ENCODE measurements at places on chromosomes 1 and 21. TPM values are rescaled to one million over a fixed set of nuclear protein-coding genes. Genes with fewer than 3 reads are reported as not detected.

Gene MOV10
- total RNA-seq: 13.8 TPM

Gene SLC30A1
- 8.0 TPM for total RNA-seq

Gene B3GALT5
- not detected for total RNA-seq

Gene PRR9
- not detected for total RNA-seq

Gene CCT3
- 325 TPM for total RNA-seq

Gene ADAM30
- not detected for total RNA-seq

DNA sequence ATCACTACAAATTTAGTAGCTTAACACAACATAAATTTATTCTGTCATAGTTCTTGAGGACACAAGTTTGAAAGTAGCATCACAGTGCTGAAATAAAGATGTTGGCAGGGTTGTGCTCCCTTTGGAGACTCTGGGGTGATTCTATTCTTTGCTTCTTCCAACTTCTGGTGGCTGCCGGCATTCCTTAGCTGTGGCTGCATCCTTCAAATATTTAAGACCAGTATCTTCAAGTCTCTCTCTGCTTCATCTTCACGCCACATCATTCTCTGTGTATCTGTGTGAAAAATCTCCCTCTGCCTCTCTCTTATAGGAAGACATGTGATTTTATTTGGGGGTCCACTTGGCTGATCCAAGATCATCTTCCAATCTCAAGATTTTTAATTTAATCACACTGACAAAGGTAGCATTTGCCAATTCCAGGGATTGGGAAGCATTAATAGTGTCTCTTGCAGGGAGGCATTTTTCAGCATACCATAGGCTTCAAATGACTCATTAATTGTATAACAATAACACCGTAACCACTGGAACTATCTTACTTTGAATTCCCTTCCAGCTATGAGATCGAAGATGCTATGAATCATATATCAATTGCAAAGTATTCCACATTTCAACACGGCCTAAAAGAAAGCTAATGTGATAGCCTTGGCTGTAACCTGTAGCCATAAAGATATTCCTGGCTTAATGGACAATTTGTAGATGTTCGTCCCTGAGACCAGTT, 74.6 kb downstream of the DPT start:
- no peak overlapping the region for H3K27ac ChIP-seq
- H3K27me3 ChIP-seq: no peaks in the 10 kb centered on the region
- H3K4me3 ChIP-seq: no peak overlapping the region
- no peak for DNase-seq
- H3K36me3 ChIP-seq: no peaks in the 10 kb centered on the region
- H3K4me1 ChIP-seq: no peaks in the 10 kb centered on the region

GRCh38 chr1:185014941-185015340, 30.4 kb upstream of the RNF2 start:
- no peak for DNase-seq
- no peaks in the 10 kb centered on the region for H3K27me3 ChIP-seq
- no peak overlapping the region for H3K27ac ChIP-seq
- H3K36me3 ChIP-seq: no peaks in the 10 kb centered on the region
- no peak overlapping the region for H3K4me3 ChIP-seq

DNA sequence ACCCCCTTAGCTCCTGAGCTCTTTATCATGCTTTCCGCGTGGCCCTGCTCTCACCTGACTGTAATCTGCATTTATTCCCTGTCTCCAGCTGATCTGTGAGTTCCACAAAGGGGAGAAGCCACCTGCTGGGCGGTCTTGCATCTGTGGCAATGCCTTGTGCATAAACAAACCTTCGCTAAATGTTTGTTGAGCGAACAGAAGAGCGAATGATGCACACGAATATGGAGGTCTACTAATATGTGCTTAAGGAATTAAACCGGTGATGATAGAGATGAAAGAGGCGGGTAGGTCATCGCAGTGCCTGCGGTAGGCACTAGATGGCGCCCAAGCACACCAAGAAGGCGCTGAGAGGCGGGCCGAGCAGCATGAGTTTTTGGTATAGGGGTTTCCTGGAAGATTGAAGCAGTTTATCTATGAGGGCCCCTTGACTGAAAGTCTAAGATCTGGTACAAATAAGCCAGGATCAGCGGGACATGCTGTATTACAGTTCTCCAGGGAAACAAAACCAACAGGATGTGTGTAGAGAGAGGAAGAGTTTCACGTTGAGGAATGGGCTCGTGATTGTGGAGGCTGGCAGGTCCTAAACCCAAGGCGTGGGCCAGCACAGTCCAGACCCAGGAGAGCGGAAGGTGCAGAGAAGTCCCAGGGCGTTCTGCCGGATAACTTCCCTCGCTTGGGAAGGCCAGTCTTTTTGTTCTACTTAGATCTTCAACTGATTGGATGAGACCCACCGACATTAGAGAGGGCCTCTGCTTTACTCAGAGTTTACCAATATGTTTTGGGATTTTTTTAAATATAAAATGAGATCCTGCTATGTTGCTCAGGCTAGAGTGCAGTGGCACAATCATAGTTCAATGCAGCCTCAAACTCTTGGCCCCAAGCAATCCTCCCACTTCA, 34.7 kb downstream of the TOMM20 start:
- no peak overlapping the region for H3K27ac ChIP-seq
- H3K4me3 ChIP-seq: no peak overlapping the region
- H3K27me3 ChIP-seq: no peaks in the 10 kb centered on the region
- peaks cover 3% of the 10 kb centered on the region for H3K4me1 ChIP-seq
- H3K36me3 ChIP-seq: no peaks in the 10 kb centered on the region

DNA sequence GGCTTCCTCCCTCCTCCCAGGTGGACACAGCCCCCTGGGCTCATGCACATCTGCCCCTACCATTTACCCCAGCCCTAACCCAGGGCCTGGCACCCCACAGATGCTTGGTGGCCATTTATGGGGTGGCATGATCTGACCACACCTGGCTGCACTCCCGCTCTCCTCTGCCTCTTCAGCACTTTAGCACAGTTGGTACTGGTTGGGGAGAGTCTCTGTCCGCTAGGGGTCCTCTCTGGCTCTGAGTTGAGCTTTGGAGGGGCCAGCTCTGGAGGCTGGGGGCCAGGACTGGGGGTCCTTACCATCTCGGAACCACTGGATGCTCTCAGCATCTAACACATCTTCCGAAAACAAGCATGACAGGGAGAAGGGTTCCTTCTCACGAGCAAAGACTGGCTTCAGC, 17.4 kb downstream of the MYOM3 start:
- H3K4me1 ChIP-seq: no peaks in the 10 kb centered on the region
- H3K27me3 ChIP-seq: no peaks in the 10 kb centered on the region
- DNase-seq: no peak
- H3K36me3 ChIP-seq: no peaks in the 10 kb centered on the region
- H3K27ac ChIP-seq: no peak overlapping the region

DNA sequence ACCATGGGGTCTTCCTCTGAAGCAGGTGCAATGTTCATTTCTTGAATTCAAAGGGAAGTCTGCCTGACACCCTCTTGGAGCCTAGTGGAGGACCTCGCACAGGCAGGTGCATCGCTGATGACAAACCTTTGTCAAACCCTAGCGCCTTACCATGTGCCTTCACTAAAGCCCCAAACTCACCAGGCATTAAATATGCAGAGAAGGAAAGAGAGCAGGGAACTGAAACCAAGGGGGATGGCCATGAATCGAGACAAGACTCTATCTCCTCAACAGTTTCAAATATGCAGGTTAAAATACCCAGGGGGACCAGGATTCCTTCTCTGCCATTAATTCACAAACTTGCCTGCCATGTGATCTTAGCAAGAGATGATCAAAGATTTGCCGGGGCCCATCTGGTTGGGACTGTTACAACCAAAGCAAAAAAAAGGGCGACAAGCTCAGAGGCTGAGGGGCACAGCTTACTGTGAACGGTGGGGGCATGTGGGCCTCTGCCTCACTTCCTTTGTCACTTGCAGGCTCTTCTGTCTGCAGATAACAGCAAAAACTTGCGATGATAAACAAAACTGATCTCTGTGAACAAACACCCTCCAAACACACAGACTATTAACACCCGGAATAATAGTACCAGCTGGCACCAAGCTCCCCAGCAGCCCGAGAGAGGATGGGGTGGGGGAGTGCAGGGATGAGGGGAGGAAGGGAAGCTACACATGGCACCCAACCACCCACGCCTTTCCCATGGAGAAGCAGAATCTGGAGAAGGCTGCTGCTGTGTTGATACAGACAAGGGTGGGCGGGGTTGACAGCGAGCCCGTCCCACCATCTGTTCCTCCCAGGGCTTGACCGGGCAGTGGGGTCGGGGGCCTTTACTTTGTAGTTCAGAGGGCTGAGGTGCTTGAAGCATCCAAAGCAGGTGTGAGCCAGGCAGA, 33.9 kb downstream of the TMEM63A start:
- no peak overlapping the region for H3K27ac ChIP-seq
- H3K4me1 ChIP-seq: peaks cover 17% of the 10 kb centered on the region
- peak; percentile 52 for DNase-seq
- no peaks in the 10 kb centered on the region for H3K27me3 ChIP-seq

DNA sequence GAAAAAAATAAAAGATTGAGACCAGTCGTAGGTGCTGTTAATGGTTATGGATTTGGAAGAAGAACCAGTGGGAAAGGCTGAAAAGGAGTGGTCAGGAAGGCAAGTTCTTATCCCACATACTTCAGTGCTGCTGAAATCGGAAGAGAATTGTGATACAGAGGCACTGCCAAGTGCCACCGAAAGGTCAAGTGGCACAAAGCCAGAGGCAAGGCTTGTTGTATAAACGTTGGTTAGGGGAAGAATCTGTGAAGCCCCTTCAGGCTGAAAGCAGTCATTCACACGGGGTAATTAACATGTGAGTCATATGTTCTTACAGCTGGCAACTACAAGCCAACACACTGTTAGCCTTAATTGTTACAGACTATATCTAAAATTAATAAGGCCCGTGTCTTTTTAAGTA, 48.8 kb downstream of the ZBTB40 start:
- no peaks in the 10 kb centered on the region for H3K27me3 ChIP-seq
- peaks cover 14% of the 10 kb centered on the region for H3K4me1 ChIP-seq
- no peaks in the 10 kb centered on the region for H3K36me3 ChIP-seq
- H3K27ac ChIP-seq: no peak overlapping the region

GRCh38 chr21:45252448-45252925, 35.2 kb downstream of the POFUT2 start:
- no peaks in the 10 kb centered on the region for H3K27me3 ChIP-seq
- no peaks in the 10 kb centered on the region for H3K4me1 ChIP-seq
- DNase-seq: no peak
- no peak overlapping the region for H3K4me3 ChIP-seq
- no peak overlapping the region for H3K27ac ChIP-seq

- no peaks in the 10 kb centered on the region for H3K4me1 ChIP-seq
- no peak for DNase-seq
- H3K36me3 ChIP-seq: no peaks in the 10 kb centered on the region
- no peak overlapping the region for H3K27ac ChIP-seq
These were observed 45.5 kb upstream of the PRRX1 start for GRCh38 chr1:170618421-170618820.

DNA sequence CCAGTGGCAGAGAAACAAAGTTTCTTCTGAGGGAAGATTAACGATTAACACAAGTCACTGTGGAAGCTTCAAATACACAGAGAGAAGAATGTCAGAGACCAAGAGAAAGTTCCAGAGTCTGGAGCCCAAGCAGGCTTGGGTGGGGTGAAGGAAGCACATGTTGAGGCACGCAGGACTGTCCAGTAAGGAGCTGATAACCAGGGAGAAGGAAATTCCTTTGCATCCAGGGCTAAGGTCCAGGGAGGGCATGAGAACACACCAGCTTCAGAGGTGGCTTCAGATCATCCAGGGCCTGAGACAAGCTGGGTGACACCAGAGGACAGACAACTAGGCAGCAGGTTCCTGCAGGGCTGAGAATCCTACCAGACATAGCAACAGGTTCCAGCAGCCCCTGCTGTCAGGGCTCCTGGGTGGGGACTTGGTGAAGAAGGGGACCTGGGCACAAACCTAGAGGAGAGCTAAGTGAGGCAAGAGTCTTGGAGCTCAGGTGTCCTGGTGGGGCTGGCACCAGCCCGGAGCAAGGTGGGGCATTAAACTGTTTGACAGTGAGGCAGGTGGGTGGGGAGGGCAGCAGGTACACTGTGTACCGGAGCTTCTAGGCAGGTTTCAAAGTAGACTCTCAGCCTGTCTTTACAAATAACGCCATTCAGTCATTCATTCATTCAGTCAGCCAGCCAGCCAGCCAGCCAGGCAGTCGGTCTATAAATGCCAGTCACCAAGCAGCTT, 2.6 kb upstream of the SPRR1A start:
- no peaks in the 10 kb centered on the region for H3K27me3 ChIP-seq
- DNase-seq: no peak
- H3K4me1 ChIP-seq: peaks cover 35% of the 10 kb centered on the region

DNA sequence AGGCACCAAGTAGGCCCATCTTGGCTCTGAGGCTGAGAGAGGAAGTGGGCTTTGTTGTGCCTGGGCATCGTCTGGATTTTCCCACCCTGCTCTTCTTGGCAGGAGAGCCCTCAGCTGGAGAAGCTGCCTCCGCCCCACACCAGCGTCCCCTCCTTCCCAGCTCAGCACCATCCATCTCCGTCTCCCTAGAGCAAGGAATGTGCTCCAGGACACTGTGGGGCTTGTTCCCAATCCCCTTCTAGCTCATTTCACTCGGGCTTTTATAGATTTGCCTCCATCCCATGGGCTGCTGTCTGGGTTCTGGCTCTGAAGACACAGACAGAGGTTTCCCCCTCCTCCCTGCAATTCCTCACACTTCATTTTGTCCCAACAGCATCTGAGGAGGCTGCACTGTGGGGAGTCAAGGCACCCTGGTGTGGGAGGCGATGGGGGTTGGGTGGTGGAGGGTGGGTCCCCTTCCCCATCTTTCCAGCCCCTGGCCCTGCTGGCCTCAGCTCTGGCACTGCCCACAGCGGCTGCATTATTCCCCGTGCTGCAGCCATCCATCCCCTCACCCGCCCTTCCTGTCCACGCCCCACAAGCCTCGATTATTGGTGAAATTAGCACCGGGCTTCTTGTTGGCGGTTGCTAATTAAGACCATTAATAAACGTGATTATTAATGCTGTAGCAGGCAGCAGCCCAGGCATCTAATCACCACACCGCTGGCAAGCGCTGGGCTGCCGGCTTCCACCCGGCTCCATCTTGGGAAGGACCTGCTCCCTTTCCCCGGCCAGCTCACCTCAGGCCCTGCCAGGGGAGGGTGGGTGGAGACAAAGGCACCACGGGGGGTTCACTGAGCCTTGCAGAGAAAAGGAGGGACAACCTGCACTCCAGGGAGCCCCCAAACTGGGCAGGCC, 21.7 kb downstream of the RHBG start:
- H3K27ac ChIP-seq: no peak overlapping the region
- no peaks in the 10 kb centered on the region for H3K36me3 ChIP-seq
- no peaks in the 10 kb centered on the region for H3K27me3 ChIP-seq
- DNase-seq: no peak

DNA sequence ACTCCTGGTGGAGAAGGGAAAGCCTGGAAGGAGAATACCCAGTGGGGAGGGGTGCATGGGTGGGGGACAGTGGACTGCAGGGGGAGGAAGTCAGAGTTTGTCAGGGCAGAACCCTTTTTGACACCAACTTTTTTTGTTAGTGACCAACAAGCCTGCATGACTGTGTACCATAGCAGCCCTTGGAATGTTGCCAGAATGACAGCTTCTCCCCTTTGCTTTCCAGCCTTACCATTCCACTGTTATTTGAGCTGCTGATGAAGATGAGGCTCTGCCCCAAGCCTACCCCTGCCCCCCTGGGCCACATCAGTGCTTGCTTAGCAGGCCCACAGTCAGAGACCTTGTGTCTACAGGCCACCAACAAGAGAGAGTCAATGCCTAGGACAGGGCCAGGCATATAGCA, 341.2 kb downstream of the HHAT start:
- no peaks in the 10 kb centered on the region for H3K27me3 ChIP-seq
- no peak for DNase-seq
- no peak overlapping the region for H3K27ac ChIP-seq
- no peak overlapping the region for H3K4me3 ChIP-seq

All from Karpas-422 (cell line).